IMR-90 (cell line): ENCODE measurements at places on chromosomes 1 and 21. TPM values are rescaled to one million over a fixed set of nuclear protein-coding genes. Genes with fewer than 3 reads are reported as not detected.

Gene RCSD1
- not detected in 2 replicates for total RNA-seq

Gene HRNR
- total RNA-seq: not detected in 2 replicates

Gene SLX9
- total RNA-seq: 10.4 and 17.5 TPM in 2 replicates

Gene SPRR2A
- total RNA-seq: not detected in 2 replicates

Gene C1orf141
- not detected in 2 replicates for total RNA-seq

Gene DCST2
- total RNA-seq: not detected in 2 replicates

Gene LIN28A
- total RNA-seq: not detected in 2 replicates

Gene ESPN
- under 0.01 TPM in 1 of 2 replicates, not detected in the other for total RNA-seq

Gene RGS8
- not detected in 2 replicates for total RNA-seq

DNA sequence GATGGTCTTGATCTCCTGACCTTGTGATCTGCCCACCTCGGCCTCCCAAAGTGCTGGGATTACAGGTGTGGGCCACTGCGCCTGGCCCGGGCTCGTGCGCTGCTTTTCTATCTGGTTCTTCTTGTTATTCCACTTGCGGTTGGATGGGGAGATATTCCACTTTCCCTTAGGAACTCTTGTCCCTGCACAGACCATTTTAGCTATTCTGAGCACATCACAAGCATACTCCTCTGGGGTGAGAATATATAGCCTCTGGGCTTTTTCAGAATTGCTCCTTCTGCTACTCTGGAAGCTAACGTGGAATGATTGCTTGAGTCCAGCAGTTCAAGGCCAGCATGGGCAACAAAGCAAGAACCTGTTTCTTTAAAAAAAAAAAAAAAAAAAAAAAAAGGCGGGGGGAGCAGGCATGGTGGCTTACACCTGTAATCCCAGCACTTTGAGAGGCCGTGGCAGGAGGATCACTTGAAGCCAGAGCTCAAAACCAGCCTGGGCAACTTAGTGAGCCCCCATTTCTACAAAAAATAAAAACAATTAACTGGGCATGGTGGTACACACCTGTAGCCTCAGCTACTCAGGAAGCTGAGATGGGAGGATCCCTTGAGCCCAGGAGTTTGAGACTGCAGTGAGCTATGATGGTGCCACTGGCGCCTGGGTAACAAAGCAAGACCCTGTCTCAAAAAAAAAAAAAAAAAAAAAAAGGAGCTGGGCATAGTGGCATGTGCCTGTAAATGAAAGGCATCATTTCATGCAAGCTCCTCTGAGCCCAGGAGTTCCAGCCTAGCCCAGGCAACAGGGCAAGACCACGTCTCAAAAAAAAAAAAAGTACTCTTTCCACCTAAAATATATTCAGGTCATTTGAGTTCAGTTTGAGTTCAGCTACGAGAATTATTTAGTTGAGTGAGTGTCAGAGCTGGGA is 11.8 kb upstream of the PGD start:
- DNase-seq: no peak

DNA sequence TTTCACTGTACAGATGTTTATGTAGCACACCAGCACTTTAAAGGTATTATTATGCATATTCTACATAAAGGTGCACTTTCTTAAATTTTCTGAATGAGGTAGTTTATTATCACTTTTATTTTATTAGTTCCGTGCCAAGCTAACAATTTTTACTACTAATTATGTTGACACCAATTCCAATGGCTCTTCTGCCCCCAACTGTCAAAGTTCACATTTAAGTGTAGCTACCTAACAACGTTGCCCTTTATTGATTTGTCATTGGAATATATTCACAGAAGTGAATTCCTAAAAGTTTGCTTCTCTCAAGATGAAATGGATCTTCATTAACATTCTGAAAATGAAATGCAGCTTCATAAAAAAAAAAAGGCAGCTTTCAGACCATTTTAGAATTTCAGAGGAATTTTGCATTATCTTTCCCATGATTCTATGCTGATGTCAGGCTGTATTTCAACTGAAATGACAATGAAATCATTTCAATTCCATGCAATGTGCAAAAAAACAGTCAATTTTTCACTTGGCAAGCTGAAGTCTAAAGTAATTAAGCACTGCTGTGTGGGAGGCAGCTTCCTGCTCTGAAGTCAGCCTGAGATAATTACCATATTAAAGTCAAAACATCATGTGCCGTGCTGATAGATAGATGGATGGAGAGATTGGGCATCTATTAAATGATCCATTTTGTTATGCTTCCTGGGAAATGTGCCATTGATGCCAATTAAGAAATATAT is 229.2 kb downstream of the TTLL7 start:
- no peak for DNase-seq

DNA sequence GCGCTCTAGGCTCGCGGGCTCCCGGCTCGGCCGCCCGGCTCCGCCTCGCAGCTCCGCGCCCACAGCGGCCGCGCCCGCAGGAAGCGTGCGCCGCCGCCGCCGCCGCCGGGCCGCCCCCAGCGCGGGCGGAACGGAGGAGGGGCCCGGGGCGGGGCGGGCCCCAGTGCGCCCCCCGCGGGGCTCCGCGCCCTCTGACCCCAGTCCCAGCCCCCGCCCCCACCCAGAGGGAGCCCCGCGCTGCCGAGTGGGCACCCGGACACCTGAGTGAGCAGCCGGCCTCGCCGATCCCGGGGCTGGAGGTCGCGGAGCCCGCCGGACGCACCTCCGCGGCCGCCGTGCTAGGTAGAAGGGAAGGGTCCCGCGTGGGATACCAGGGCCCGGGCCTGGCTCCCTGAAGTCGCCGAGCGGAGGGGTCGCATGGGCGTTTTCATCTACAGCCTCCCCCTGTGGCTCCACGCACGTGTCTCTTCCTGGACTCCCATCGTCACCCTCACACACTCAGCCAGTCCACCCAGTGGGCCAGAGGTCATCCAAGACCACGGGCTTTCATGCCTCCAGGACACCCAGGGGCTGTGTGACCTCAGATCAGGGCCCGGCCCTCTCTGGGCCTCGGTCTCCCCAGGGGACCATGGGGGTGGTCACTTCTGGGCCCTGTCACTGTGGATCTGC is at the start of gene SDC3:
SDC3 (minus strand) TSS at position 63 of the 669 bp plus-strand sequence. CDS start 172 bp downstream, outside the sequence.
- DNase-seq: no peak

- DNase-seq: no peak
Measured at GRCh38 chr21:19120591-19120990, 717.0 kb upstream of the TMPRSS15 start.

GRCh38 chr1:12457771-12458170 is 160.2 kb downstream of the DHRS3 start:
- DNase-seq: no peak

DNA sequence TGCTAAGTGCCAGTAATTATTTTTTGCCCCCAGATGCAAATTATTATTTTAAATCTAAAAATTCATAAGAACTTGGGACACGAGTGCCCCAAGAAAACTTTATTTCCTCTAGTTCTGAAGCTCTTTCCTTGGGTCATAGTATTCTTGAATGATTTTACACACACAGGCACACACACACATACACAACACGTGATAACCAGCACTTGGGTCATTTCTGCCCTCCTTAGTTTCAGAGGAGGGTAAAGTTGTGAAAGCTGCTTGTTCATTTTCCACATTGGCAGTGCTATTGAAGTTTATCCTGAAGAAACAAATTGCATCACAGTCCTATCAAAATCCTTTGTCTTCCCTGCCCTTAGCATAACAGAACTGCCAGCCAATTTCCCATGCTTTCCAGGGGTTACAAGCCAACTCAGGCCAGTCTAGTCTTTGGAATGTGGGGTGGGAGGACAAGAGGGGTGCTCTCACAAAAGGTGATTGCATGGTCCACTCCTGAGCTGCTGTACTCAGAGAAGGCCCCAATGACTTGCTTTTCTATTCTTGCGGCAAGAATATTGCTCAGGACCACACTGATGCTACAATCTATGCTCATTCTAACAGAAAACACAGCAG is 98.5 kb upstream of the POGK start:
- no peak for DNase-seq

GRCh38 chr1:225437710-225438437 is 10.0 kb upstream of the LBR start:
- peak; percentile 45 for DNase-seq

DNA sequence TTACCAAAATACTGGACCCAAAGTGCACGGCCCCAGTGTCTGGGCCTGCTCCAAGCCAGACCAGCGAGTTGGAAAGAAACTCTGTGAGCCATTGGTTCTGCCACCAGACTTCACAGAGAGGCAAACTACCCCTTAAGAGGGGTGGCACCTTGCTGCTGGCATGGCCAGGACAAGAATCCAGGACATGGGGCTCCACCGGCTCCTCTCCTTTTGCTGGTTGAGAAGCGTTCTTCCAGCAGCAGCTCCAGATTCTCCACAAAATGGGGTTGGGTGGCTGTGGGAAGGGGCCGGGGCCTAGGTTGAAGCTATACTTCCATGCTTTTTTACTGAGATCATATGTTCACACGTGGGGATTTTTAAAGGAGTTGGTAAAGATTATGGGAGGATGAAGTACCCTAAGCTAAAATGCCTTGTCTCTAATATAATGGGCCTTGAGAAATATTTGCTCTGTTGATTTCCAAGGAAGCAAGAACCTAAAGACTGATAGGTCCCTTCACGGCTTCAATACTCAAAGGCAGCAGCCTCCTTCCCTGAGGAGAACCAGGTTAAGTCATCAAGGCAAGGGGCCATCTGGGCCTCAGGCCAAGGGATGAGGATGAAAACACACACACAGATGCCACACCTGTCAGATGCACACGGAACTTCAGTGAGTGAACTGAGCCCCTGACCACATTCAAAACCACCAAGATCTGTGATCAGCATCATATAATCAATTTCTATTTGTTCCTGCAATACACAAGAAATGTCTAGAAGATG is 3.1 kb downstream of the C1orf198 start:
- DNase-seq: no peak

- no peak for DNase-seq
Measured at GRCh38 chr1:85689775-85690404, 18.3 kb downstream of the ZNHIT6 start.

- DNase-seq: no peak
Measured at GRCh38 chr1:30307182-30307581, 416.2 kb downstream of the MATN1 start.

DNA sequence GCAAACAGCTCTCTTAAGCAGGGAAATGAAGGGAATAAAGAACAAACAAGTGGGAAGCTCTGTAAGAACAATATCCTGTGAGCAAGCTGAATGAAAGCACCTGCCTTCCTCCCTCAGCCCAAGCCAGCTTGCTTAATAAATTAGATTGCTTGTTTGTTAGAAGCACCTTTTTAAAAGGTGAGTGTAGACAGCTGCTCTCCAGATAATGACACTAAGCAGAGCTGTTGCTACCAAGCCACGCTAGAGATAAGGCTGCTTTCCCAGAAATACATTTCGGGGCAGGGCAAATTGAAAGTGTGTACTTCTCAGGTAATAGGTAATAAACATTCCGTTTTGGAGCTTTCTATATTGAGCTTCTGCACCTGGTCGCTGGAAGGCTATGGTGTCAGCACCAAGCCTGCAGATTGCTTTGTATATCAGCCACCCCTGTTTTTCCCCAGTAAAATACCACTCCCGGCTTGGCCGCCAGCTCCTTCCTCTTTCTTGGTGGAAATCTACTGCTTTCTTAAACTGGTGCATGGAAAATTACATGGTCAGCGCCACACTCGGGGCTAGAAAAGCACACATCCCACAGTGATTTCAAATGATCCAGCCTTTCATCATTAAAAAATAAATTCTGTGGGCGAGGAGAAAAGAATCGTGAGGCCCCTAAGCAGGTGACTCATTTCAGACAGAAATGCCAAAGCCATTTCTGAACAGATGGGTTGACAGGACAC is 151.3 kb downstream of the ETS2 start:
- DNase-seq: peak; percentile 40

GRCh38 chr1:95850763-95851162 is 616.8 kb downstream of the RWDD3 start:
- DNase-seq: no peak

DNA sequence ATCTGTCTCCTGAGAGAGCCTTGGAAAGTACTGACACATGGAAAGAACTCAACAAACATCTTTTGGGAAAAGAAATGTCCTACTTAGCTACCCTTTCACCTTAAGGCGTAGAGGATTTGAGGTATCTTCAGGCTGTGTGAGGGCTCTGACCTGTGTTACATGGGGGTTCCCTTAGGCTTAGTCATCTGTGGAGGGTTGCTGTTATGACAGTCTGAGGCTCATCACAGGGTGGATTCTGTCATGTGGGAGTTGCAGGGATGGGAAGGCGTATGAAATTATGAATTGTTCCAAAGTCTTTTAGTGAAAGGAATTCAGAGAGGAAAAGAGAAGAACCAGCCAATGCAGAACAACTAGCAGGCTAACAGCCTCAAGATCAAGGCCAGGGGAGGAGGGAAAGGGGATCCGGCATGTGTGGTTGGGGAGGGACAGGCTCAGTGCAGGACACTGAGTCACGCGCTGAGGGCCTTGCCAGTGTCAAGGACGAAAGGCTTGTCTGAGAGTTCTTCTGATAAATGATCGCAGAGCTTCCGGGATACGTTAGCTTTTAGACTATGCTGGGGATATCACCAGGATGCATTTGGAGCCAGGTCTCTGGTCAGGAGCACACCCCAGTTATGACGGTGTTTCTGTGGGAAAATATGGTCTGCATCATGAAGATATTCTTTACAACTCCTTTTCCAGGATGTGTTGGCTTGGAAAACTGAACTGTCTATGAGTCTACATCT is 24.6 kb upstream of the PLA2G2C start:
- DNase-seq: no peak

- DNase-seq: peak; percentile 65
Measured at GRCh38 chr1:229116114-229116513, 154.8 kb upstream of the RAB4A start.

DNA sequence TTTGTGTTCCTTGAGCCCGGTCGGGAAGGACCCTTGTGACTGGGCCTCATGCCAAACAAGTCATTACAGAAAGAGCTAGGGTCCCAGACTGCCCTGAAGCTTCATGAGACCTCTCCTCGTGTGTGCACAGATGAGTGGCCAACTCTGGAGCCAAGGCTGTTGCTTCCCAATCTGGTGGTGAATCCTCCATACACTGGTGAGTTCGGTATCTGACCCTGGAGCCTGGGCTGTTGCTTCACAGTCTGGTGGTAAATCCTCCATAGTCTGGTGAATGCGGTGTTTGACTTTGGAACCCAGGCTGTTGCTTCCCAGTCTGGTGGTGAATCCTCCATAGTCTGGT is 737.8 kb downstream of the MATN1 start:
- DNase-seq: no peak

DNA sequence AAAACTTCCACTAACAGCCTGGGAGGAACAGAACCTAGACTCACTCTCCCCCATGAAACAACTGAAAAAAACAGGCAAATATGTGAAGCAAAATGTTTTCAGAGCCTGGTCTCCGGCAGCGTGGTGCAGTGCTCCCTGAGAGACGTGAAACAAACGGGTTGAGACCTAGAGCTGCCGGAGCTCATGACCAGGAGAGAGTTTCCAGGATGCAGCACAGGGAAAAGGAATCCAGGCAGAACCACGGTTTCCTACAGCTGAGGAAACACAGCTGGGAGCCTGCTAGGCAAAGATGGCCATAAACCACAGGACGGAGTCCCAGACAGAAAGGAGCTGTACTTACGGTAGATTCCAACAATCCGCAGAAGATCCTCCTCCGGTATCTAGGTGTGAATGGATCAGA is 20.2 kb upstream of the SLC19A1 start:
- peak; percentile 35 for DNase-seq

GRCh38 chr1:35857830-35858229 is 25.2 kb upstream of the AGO1 start:
- DNase-seq: peak; percentile 21

DNA sequence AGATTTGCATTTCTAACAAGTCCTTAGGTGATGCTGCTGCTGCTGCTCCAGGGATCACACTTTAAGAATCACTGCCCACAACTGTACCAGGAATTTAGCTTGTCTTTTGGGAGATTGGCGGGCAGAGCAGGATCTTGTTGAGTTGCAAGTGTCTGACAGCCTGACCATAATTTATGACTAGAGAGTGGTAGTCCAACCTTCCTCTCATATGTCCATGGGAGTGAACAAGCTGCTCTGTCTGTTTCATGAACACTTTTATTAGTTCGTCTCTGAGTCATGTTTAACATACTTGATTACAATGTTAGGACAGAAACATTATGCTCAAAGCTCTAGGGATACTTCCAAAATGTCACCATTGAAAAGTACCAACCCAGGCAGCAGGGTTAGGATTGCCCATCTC is 169.6 kb downstream of the TGFB2 start:
- DNase-seq: no peak
